ENCODE measurements at places on chromosomes 12 and 14.

GRCh38 chr12:127414186-127414585 is 852.8 kb upstream of the TMEM132C start:
- DNase-seq = no peak

DNA sequence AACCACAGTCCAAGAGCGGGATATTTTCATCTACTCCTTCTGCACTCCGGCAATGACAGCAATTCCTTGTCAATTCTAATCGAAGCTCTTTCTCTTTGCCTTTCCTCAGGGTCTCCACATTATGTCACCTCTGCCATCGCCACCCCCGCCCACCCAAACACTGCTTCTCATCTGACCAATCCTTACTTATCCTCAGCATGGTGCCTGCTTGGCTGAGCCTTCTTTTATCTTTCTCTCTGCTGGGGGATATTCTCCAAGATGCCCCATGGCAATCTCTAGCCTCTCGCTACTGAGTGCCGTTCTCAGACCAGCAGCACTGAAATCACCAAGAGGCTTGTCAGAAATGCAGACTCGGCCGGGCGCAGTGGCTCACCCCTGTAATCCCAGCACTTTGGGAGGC is 100.6 kb downstream of the PTPRB start:
- no peak for DNase-seq

DNA sequence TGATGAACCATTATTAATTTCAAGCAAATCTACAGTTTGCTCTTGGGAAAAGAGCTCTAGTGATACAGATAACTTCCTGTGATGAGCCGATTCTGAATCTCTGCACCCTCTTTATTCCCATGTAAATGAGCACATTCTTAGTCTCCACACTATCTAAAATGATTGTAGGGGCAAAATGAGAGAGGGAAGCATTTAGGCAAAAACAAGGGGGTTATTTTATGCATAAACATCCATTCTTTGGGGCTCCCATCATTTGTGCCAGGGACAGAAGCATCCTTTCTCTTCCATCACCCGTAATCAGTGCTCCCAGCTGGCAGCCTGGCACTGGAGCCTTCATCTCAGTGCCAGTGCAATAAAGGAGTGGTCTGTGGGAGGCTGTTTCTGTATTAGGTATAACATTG is 1.7 kb upstream of the GPD1 start:
- DNase-seq = no peak

DNA sequence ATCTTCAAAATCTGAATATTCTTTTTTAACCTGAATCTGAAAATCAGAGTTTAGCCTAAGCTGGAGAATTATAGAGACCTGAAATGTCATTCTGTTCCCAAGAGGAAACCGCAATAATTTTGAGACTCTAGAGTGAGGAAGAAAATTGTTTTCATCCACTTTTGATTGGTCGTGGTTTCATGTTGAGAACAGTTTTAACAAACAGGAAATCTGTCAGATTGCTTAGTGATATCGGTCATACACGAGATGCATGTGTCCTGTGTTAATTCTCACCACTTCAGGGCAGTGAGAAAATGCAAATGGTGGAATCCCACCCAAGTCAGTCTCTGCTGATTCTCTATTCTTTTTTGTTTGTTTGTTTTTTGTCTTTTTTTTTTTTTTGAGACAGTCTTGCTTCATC is 1498.5 kb upstream of the TMEM132C start:
- DNase-seq = no peak

DNA sequence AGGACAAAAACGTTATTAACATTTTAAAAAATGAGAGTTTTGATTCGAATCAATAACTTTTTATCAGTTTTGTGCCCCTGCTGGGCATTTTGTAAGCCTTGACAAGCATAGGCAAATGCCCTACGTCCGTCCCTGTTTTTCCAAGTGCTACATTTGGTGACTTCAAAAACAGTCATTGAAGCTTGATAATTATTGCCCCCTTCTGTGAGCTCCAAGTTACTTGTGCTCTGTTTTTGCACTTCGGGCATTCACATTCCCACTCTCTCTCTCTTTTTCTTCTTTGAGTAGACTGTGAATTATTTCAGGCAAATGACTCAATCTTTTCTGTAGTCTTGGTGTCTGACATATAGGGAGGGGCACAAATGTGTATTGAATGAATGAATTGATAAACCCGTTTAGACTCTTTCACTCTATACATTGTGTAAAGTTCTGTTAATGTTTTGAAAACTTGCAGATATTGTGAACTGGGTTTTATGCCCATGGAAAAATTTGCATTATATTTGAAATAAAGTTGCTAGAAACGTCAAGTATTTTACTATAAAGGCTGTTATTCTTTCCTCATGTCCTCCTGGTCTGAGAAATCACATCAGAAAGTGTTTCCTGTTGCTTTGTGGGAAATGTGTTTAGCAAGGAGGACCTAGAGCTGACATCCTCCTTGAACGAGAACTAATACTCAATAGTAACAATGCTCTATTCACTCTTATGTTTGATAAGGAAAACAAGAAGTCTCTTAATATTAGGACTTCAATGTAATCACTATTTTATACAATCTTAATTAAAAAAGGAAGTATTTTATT is 1.4 kb downstream of the APAF1 start:
- peak; percentile 11 for DNase-seq

DNA sequence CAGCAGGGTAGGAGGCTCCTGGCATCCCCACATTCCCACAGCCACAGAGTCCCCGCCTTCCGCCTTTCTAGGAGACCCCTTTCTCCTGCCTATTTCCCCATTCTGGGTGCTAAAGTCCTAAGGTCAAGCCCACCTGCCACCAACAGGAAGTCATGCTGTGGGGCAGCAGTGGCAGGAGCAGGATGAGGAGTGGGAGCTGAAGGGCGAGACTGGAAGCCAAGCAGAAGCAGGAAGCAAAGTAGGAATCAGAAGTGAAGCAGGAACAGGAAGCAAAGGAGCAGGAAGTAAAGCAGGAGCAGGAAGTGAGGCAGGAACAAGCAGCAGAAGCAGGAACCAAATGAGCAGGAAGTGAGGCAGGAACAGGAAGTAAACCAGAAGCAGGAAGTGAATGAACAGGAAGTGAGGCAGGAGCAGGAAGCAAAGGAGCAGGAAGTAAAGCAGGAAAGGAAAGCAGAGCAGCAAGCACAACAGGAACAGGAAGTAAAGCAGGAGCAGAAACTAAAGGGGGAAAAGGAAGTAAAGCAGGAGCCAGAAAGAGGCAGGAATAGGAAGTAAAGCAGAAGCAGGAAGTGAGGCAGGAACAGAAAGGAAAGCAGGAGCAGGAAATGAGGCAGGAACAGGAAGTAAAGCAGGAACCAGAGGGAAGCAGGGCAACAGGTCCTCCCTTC is 38.3 kb upstream of the RIMBP2 start:
- no peak for DNase-seq

DNA sequence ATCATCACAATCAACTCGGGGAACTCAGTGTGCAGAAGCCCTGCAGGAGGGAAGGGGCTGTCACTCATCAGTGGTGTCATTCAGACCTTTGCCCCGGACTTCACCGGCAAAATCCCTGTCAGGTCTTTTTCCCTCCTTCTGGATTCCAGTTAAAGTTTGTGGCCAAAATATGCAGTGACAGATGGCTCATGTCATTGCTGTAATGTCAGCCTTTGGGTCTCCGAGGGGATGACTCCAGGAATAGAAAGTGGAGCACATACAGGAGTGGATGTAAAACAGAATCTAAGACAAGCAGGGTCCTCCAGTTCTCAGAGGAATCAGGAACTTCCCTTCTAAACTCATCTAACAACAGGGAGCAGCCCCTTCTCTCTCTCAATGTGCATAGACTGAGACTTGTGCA is 130.3 kb upstream of the RASSF8 start:
- no peak for DNase-seq

DNA sequence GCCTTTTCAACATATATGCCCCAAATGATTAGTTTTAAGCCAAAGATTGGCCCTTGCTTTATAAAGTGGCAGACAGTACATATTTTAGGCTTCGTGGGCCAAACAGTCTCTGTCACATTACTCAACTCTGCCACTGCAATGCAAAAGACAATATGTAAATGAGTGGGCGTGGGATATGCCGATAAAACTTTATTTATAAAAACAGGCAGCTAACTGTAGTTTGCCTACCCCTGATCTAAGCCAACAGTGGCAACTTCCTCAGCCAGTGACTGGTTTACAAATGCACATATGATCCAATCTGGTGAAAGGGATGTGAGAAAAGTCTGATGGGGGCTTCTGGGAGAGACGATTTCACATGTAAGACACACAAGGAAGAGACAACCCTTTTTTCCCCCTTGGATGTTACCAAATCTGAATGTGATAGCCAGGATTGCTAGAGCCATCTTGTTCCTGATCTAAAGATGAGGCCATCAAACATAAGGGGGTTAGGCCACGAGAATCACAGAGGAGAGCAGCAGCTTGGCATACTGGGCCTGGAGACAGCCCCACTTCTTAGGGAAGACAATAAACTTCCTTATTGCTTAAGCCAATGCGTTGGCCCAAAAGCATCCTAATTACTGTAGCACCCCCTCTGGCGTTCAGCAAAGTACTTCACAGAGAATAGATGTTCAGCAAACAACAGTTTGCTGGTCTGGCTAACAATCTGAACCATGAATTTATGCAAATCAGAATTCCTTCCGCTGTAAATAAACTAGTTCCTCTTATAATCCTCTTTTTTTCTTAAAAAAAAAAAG is 75.2 kb upstream of the TMCC3 start:
- DNase-seq = peak; percentile 49

DNA sequence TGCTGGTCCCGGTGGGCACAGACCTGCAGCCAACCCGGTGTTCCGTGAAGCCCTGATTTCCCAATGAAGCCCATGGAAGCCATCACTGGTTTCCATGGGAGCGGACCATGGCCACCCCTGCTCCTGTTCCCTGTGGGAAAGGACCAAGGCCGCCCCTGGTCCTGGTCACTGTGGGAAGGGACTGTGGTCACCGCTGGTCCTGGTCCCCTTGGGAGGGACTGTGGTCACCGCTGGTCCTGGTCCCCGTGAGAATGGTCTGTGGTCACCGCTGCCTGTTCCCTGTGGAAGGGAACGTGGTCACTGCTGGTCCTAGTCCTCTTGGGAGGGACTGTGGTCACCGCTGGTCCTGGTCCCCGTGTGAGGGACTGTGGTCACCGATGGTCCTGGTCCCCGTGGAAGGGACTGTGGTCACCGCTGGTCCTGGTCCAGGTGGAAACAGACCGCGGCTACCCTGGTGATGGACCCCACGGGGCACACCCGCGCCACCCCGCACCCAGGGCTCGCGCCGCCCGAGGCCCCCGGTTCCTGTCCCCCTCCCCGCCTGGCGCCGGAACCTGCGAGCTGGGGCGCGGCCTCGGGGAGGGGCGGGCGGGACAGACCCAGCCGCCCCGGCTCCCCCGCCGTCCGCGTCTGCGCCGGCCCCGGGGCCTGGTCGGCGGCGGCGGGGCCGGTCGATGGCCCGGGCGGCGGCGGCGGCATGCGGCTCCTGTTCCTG is at the start of gene GLT1D1:
Gene GLT1D1, plus strand, starts transcription at position 594 of the 715 bp plus-strand sequence. Its CDS starts 104 bp downstream, at position 698.
- DNase-seq = no peak

GRCh38 chr12:45732250-45732649 is 2.7 kb downstream of the ARID2 start:
- no peak for DNase-seq

GRCh38 chr12:115336506-115336905 is 652.5 kb upstream of the TBX3 start:
- DNase-seq = no peak

GRCh38 chr14:29355846-29356245 is 571.8 kb downstream of the PRKD1 start:
- DNase-seq = no peak

- DNase-seq = no peak
These were observed 5.0 kb upstream of the KTN1 start for GRCh38 chr14:55574988-55575387.

- no peak for DNase-seq
These were observed 111.5 kb upstream of the BCL2L14 start for GRCh38 chr12:11959117-11959823.

- no peak for DNase-seq
These were observed 2.3 kb upstream of the CDCA4 start for GRCh38 chr14:105023144-105023543.

DNA sequence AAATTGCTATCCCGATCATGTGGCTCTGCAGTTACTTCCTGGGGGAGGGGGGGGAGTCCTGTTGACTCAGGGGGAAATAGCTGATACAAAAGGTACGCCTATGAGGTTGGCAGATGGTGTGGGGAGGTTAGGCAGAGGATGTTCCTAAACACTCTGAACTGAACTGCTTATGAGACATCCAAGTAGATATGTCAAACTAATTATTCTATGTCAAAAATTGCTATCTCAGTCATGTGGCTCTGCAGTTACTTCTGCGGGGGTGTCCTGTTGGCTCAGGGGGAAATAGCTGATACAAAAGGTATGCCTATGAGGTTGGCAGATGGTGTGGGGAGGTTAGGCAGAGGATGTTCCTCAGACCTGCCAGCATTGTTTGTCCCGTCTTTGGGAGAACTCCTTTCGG is 5.1 kb upstream of the VCPKMT start:
- DNase-seq = no peak

GRCh38 chr12:27924350-27925135 is 48.0 kb downstream of the PTHLH start:
- DNase-seq = no peak

GRCh38 chr12:109827566-109828550 is 5.3 kb downstream of the TRPV4 start:
- DNase-seq = no peak

DNA sequence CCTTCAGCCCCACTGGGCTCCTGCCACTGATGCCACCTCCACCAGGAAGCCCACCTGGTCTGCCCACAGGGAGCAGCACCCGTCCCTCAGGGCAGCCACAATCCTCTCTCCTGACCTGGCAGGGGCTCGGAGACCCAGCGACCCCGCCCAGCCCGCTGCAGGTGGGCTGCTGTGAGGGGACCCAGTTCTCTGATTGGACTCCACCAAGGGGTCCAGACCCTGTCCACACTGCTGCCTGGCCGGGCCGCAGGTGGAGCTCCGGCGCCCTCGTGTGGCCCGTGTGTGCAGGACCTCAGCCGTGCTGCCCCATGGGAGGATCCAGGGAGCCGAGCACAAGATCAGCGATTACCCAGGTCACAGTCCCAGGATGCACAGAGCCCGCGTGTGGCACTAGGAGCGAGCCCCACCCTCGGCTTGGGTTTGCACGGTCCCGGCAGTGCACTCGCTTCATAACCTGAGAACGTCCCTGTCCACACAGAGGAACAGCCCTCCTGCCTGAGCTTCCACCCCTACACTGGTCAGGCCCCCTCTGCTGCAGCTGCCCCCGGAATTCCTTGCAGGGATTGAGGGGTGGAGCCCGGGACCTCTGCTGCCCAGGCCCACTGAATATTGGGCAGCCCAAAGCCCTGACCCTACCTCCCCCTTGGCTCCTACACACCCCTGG is 35.4 kb upstream of the TMEM179 start:
- peak; percentile 27 for DNase-seq

- DNase-seq = no peak
These were observed 1.0 kb upstream of the PLEKHA5 start for GRCh38 chr12:19128485-19128884.

- no peak for DNase-seq
These were observed 59.3 kb upstream of the SLC24A4 start for GRCh38 chr14:92263681-92264080.

DNA sequence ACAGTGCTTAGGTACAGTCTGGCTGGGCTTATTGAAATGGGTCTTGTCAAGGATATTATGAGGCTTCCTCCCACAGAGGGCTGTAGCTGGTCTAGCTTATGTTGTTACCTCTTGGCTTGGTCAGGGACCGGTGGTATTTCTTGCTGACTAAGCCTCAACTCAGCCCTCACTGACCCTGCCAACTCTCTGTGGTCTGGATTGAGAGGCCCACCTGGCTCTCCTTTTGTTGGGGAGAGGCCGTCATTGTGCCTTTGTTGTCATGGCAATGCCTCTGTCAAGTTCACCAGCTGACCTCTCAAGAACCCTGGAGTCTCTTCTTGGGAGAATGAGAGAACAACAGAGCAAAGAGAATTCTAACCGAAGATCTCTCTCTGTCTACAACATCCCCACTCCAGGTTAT is 245.6 kb upstream of the NPAS3 start:
- DNase-seq = no peak

All from fibroblast of gingiva (primary cell).